Left lung (tissue), 14 donors: ENCODE measurements at places on chromosomes 12 and 14.

GRCh38 chr12:15151161-15152091 lies 69.8 kb downstream of the RERG start:
- DNase-seq, result no peak

GRCh38 chr14:76088326-76088725 lies 63.4 kb upstream of the GPATCH2L start:
- DNase-seq, result no peak

DNA sequence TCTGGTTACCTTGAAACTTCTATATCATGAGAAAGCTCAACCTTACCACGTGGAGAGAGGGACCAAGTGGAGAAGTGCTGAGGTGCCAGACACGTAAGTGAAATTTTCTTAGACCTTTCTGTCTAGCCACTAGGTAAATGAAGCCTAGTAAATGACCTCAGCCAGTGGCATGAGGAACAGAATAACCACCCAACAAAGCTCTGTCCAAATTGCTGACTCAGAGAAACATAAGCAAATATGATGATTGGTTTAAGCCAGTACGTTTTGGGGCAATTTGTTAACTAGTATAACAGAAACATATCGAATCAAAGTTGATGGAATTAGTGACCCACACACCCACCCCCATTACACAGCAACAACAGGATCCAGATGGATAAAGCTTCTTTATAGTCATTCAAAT lies 75.2 kb upstream of the MAX start:
- DNase-seq, result no peak

DNA sequence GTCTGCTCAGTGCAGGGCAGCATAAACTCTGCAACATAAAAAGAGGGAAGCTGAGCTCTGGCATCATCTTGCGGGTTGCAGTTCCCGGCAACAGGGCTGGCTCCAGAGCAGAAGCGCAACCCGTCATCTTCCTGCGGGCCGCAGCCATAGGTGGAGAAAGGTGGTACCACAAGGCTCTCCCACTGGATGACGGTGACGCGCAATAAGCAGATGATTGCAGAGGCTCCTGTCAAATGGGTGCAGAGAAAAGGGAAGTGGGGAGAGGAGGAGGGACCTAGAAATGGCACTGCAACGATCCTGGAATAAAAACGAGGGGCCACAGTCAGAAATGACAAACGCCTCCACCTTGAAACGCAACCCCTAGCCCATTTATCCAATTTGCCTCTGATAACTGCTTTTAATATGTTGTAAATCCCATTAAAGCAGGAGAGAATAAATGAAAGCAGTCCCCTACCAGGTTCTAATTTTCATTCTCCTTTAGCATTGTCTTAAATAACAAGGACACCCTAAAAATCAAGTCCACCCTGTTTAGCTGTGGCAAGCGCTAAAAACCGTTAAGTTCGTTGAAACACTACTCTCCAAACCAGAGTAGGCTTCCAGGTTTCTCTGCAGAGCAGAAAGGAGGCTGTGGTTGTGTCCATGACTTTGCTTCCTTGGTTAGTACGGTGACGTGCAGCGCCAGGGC lies 30.9 kb upstream of the TUBA1C start:
- DNase-seq, result no peak

DNA sequence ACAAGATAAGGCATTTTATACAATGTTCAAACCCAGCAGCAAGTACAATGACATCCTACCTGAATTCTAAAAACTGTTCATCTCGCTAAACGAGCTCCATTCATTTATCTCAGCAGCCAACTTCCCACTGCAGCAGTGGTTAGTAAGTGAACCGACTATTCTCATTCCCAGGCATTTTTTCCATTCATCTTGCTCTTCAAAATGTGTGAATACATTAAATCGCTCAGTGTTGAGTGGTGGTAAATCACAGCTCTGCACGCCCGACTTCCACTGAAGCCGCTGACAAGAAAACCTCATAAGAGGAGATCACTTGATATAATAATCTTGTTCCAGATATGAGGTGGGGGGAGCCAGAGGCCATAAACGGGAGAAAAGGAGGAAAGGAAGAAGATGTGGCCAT lies 746.2 kb upstream of the USP15 start:
- DNase-seq, result no peak

- no peak for DNase-seq
These were observed 1080.3 kb downstream of the GALC start for GRCh38 chr14:86912709-86913108.

DNA sequence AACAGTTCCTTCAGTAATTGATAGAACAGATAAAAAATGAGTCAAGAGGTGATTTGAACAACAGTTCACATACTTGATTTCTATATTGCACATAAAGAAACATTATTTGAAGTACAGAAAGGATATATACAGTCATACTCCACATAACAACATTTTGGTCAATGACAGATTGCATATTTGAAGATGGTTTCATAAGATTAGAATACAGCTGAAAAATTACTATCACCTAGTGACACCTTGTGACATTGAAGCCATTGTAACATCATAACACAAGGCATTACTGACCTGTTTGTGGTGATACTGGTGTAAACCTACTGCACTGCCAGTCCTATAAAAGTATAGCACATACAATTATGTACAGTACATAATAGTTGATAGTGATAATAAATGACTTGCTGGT lies 43.1 kb upstream of the ABCC9 start:
- DNase-seq, result no peak

DNA sequence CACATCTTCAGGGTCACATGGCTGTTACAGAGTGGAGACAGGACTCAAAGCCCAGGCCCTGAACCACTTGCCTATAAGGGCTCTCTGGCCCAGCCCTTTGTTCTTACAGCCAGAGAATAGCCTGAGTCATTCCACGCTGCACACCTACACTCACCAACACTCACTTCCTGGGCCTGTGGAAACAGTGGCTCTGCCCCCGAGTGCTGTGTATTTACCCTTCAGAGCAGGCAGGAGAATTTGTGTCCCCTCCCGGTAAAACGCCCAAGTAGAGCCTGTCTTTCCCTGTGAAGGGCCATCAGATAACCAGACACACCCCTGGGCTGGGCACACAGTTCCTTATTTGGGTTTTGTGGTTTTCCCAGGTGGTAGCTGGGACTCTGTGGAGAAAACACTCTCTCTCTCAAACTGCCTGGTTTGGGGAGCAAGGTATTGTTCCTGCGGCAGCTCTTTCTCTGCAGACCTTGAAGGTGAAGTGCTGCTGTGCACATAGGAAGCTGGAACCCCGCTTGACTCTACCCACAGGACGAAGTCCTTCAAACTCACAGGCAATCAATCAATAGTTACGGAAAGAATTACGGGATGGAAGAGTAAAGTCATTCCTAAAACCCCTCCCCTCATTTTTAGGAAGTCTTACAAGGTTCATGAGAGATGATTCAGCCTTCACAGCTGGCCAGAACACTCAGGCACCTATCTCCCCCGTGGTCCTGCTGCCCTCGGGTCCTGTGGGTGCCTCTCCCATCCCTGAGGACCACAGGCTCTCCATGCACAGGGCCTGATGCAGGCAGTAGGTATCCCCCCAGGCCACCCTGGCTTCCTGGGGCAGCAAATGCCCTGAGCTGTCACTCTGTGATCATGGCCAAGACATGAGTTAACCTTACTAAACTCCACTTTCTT lies 20.3 kb downstream of the FIGNL2 start:
- no peak for DNase-seq

GRCh38 chr14:67602076-67602475 lies 2.0 kb upstream of the PIGH start:
- DNase-seq, result no peak

- no peak for DNase-seq
These were observed 146.1 kb downstream of the METTL25 start for GRCh38 chr12:82504409-82504808.

DNA sequence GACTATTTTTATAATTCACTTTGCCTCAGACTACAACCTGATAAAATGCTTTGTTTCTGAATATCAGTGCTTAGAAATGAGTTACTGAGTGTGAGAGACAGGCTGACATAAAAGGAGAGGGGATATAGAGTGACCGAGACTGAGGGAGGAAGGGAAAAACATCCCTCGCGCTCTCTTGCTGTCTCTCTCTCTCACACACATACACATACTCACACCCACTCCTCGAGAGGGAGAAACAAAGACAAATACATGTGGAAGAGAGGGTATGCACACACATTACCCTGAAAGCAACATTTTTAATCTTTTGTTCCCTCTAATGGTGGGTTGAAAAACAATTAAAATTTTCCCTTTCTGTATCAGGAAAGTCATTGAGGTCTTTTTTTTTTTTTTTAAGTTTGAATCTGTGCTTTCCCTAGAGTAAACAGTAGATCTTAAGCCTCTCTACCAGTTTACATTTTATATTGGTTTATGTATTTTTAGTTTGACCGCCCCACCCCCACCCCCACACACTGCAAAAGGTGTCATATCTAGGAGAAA lies 45.3 kb downstream of the FRS2 start:
- DNase-seq, result no peak

DNA sequence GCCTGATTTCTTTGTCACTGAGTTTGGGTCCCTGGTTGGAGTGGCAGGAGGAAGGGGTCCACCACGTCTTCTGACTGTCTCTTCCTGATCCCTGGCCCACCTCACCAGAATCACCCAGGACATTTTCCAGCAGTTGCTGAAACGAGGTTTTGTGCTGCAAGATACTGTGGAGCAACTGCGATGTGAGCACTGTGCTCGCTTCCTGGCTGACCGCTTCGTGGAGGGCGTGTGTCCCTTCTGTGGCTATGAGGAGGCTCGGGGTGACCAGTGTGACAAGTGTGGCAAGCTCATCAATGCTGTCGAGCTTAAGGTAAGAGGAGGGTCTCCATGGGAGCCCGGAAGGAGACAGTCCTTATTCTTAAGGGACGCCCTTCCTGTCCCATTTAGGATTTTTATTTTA lies 12.3 kb downstream of the MARS1 start:
- no peak for DNase-seq

DNA sequence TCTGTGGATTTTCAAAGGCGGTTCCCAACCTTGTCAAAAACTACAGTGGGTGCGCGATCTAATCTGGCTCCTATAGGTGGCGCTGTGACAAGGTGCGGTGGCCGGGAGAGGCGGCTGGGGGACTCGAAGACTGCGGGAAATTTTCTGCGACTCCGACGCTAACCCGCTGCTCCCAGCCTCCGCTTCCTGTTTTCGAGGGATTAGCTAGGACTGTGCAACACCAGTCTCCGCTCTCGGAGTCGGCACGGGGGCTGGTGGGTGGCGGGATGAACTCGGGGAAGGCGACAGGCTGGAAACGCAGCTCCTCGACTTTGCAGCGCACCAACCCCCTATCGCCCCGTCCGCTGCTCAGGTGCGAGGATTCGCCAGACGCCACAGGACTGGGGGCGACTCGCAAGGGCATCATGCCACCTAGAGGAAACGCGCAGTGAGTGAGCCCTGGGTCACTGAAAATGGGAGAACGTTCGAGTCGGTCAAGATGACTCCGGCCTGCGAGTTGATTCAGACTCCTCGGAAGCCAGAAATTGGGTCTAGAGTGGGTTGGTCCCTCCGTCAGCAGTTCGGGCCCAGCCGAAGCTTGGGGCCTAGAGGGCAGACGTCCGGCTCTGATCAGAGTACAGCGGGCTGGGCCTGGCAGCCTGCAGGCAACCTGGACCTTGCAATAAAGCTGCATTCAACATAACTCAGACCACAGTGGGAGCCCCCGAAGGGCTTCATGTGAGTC lies 5.5 kb upstream of the PAX9 start:
- no peak for DNase-seq

DNA sequence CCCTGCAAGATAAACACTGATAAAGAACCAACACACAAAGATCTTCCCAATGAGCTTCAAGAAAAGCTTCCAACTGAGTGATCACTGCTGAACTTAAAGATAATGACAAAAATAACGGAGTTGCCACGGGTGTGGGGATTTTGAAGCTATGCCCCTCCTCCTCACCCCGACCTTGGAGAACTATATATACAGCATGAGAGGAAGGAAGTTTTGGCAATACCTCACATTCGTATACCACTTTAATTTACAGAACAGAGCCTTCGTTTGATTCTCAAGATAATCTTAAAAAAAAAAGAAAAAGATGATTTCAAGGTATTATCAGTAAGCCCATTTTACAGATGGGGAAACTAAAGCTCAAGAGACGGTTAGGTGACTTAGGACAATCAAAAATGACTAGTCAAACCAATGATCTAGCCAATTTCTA lies 715 bp downstream of the NEK9 start:
- no peak for DNase-seq

DNA sequence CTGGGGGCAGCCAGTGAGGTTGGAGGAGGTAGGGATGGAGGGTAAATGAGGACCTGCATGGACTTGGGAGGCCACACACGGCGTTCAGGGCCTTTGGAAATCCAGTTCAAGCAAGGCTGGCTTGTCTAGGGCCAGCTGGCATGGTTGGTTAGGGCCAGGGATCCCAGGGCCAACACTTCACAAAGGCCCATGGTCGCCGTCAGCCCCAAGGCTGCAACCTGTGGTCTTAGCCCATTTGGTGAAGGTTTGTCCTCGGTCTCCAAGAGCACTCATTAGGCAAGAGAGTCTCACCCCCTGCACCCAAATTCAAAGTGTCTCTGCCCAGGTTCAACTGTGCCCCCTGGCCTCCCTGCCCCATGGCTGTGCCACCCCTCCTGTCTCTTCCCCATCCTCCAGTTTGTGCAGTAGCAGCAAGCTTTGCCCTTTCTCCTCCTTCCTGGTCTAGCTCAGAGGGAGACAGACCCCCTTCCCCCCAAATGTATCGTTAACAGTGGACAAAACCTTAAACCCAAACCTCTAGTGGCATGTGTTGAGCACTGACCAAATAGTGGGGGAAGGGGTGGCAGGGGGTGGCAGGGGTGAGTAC lies 94.1 kb downstream of the NINJ2 start:
- no peak for DNase-seq

- no peak for DNase-seq
These were observed 932.3 kb downstream of the FLRT2 start for GRCh38 chr14:86462193-86462753.

DNA sequence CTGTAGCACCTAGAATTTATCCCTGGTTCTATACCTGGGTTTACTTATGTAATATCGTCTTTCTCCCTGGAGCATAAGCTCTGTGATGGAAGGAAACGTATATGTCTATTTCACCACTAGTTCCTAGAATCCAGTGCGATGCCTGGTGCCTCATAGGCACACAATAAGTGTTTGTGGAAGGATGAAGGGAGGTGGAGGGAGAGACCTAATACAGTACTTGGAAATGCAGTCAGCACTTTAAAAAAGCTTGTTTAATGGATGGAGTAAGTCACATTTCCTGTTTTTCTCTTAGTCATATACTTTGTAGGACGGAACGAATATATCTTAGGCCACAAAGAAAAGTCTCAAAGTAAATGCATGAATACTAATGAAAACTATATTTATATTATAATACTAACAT lies 186.5 kb upstream of the HMGA2 start:
- DNase-seq, result no peak

GRCh38 chr12:38669530-38669929 lies 235.9 kb downstream of the CPNE8 start:
- DNase-seq, result no peak

GRCh38 chr14:59041308-59041707 lies 147.2 kb upstream of the DAAM1 start:
- no peak for DNase-seq

GRCh38 chr14:104133496-104133895 lies 4.9 kb upstream of the KIF26A start:
- no peak for DNase-seq

GRCh38 chr12:53737093-53737808 lies 10.0 kb upstream of the CALCOCO1 start:
- no peak for DNase-seq

GRCh38 chr12:20486233-20486632 lies 117.9 kb downstream of the PDE3A start:
- DNase-seq, result no peak

- peak; percentile 12 for DNase-seq
These were observed 72.5 kb downstream of the TRAF3 start for GRCh38 chr14:102849526-102850379.
